Cardiac fibroblast (primary cell): ENCODE measurements at places on chromosomes 12 and 14.
A peak's percentile ranks its signal among the peaks of the same experiment; 100 is the strongest.

DNA sequence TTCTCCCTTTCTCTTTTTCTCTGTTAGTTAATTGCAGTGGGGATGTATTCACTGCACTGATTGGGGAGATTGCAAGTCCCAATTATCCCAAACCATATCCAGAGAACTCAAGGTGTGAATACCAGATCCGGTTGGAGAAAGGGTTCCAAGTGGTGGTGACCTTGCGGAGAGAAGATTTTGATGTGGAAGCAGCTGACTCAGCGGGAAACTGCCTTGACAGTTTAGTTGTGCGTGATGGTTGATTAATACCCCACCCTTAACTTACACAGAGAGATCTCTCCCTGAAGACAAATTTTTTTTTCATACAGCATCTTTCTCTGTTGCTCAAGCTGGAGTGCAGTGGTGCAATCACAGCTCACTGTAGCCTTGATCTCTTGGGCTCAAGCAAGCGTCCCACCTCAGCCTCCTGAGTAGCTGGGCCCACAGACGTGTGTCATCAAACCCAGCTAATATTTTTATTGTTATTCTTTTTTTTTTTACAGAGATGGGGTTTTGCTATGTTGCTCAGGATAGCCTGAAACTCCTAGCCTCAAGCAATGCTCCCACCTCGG lies 4.6 kb downstream of the C1S start:
- DNase-seq = no peak

DNA sequence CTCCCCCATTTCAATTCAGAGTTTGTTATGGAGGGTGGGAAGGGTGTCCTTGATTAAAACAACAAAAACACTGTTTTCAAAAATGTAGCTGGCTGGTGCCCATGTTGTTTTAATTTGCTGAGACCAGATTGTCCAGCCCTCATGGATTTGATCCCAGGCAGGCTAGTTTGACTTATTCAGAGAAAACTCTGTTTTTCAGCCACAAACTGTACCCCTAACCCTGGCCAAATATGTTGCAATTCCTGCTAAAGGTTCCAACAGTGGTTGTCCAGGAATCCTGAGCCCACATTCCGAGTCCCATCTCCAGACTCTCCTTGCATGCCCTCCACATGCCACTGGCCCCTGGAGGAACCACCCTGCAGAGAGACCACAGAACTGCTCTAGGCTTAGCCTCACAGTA lies 36.0 kb downstream of the MAP1LC3B2 start:
- DNase-seq = no peak

GRCh38 chr14:49512571-49512970 lies 73.6 kb downstream of the RPS29 start:
- no peak for DNase-seq

DNA sequence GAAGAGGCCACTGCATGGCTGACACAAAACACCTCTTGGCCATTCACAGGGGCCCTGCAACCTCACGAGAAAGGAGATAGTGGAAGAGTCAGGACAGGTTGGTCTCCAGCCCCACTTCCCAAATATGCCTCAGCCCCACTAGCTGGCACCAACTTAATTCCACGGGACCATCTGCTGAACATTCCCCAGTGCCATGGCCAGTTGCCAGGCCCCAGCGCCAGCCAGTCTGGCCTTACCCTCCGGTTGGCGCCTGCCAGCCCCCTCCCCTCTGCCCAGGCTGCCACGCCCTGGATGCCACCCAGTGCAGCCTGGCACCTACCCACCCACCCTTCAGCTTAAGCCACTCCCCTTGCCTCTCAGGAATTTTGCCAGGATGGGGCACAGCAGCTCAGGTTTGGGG lies 21.2 kb upstream of the HSPB8 start:
- no peak for DNase-seq

DNA sequence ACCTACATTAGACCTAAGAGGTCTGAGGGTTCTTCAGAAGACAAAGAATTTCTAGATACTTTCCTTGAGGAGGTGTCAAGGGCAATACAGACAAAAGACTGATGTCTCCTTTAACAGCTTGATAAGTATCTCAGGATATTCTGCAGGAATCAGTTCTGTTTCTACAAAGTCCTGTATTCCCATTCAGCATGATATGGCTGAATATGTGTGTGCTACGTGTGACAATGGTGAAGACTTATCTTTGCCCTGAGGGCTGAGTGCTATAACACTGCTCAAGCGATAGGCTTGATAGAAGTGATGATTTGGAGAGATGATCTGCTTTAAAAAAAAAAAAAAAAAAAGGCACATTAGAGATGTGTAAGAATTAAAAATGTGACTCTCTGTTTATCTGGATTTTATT lies 429.7 kb downstream of the EGLN3 start:
- no peak for DNase-seq

GRCh38 chr14:104383996-104384775 lies 195.4 kb upstream of the C14orf180 start:
- DNase-seq = no peak

- DNase-seq = no peak
These were observed 84.9 kb upstream of the DIO3 start for GRCh38 chr14:101476258-101476915.

- peak; percentile 95 for DNase-seq
These were observed 122.7 kb downstream of the SLC38A6 start for GRCh38 chr14:61103541-61104339.

DNA sequence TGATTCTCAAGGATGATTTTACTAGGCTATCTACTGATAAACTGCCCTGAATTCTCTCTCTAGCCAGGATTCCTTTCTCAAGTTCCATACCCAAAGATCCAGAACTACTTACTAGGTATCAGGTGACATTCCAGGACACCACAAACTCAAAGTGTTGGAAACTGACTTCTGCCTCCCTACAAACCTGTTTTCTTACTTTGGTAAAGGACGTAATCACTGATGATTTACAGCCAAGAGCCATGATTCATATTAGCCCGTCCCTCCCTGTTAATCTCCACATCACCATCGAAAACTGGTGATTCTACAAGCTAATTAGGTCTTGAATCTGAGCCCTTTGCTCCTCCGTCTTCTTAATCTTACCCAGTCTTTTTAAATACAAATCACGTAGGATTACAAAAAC lies 1.0 kb upstream of the ATG14 start:
- no peak for DNase-seq

DNA sequence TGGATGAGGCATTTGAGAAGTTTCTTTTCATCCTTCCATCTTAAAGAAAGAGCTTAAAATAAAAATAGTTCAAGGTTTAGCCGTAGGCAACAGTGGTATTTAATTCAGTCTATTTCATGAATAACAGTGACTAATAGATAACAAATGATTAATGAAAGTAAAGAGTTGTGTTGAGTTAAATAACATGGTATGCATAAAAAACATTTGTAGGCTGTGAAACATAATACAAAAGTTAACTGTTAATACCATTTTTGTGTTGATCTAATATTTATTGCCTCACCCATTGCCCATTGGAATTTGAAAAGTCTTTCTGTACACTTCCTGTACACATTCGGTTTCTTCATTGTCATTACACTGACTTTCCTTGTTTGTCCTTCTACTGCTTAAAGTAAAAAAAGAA lies 108.6 kb upstream of the PDE3A start:
- DNase-seq = no peak

DNA sequence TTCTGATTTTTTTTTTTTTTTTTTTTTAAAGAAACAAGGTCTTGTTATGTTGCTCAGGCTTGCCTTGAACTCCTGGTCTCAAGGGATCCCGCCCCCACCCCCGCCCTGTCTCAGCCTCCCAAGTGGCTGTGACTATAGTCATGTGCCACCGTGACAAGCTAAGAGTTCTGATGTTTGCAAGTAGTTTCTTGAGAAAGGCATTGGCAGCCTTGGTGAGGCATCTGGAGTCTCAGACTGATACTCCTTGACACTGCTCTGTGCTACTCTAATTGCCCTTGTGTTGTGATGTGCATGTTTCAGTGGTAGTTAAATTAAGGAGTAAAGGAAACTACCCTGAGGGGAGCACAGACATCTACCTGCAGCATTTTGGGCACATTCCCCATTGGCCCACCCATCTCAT lies 46.2 kb upstream of the OR4E1 start:
- no peak for DNase-seq

- peak; percentile 87 for DNase-seq
These were observed at the start of gene TAMALIN for GRCh38 chr12:52006726-52007157. Gene TAMALIN (plus strand): TSS chr12:52006946. CDS start chr12:52007020, 74 bp downstream.

- peak; percentile 99 for DNase-seq
These were observed 155.5 kb downstream of the PRKCH start for GRCh38 chr14:61476754-61477410.

GRCh38 chr14:76581592-76581991 lies 179.7 kb upstream of the VASH1 start:
- no peak for DNase-seq

DNA sequence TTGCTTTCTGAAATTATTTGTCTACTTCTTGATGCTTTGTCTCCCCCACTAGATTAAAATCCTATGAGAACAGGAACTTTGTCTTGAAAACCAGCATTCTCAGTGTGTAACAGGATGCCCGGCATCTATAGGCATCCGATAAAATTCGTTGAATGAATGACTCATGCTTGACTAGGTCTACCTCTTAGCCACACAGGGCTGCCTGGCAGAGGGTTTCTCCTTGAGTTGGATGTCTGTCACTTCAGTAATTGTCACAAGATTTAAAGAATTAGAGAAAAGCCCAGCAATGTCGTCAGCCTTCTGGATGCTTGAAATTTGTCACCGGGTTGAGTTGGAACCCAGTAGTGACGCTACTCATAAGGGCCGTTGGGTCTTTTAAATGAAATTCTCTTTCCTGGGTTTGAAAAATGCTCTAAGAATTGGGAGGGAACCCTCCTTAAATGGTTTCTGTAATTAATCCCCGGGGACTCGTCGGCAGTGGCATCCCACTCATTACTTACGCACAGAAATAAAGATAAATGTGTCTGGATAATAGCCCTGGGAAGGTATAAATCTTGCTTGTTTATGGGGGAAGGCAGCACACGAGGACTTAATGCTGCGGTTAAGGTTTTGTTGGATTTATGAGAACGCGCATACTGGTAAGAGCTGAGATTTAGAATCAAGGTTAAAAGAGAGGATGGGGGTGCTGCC lies 194.1 kb downstream of the AACS start:
- no peak for DNase-seq

DNA sequence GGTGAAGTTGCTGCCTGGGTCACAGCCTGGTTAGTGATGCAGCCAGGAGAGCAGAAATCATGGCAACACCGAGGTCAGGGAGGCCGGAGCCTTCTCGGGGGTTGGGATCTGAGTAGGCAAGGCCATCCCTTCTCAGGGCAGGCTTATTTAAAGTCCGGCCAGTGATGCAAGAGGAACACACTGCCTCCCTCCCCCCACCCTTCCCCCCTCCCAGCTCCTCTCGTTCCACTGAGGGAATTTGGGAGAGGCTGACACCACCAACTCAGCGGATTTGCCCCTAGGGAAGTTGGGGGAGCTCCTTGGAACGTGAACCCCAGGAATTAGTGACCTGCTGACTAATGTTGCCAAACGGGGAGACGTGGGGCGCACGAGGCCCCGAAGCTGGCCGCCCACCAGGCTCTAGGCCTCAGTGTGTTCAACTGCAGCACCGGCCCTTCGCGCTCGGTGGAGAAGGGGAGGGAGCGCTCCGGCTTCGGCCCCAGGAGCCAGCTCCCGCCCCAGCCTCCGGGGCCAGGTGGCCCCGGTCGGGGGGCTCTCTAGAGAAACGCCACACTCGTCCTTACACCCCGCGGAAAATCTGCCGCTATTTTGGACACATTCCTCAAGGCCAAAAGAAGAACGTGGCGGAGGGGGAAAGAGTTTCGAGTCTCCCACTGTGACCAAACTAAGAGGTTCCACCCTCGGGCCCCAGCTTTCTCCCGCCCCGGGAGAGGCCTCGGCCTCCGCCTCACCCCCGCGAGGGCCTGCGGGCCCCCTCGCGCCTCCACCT lies 1.6 kb downstream of the CTDSP2 start:
- peak; percentile 95 for DNase-seq

DNA sequence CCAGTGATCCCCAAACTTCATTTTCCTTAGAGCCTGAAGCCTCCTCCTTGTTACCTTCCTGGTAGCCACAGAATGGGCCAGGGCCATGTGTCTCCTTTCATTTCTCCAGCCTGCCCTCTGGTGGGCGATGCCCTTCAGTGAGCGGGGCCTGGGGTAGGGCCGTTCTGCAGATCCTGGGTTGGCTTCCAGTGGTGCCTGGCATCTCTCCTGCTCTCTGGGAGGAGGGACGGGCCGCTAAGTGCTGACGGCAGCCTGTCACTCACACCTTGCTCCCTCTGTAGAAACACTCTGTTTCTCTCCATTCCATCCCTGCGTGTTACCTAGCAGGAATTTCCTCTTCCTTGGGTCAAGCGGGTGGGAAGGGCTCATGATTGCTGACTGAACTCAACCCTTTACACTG lies 232.1 kb downstream of the CACNA1C start:
- peak; percentile 86 for DNase-seq

GRCh38 chr14:73424453-73424852 lies 33.9 kb downstream of the NUMB start:
- DNase-seq = peak; percentile 59

GRCh38 chr12:132206046-132206434 lies 61.8 kb downstream of the NOC4L start:
- no peak for DNase-seq

DNA sequence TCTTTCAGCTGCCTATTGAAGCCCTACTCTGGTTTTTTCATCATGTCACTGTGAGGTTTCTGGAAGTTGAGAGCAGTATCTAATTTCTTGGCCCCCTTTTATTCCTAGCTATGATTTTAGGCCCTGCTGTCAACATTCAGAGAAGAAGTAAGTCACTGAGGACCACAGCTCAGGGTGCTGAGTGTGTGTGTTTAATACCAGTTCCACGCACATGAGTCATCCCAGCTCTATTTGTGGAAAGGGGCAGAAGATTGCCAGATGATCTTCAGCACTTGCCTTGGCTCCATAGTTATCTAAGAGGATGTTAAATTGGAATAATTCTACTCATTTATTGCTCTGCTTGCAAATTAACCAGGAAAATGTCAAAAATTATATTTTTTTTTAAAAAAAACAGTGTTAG lies 65.5 kb upstream of the SLC38A4 start:
- peak; percentile 28 for DNase-seq

- DNase-seq = no peak
These were observed 251.5 kb downstream of the FOXN3 start for GRCh38 chr14:89165189-89166181.

- no peak for DNase-seq
These were observed 32.8 kb downstream of the DGLUCY start for GRCh38 chr14:91146661-91147060.

GRCh38 chr12:89521364-89522223 lies 3.0 kb downstream of the GALNT4 start:
- no peak for DNase-seq

GRCh38 chr12:22800332-22800731 lies 175.4 kb downstream of the ETNK1 start:
- DNase-seq = no peak
